ENCODE measurements at places on chromosomes 1 and 21.

DNA sequence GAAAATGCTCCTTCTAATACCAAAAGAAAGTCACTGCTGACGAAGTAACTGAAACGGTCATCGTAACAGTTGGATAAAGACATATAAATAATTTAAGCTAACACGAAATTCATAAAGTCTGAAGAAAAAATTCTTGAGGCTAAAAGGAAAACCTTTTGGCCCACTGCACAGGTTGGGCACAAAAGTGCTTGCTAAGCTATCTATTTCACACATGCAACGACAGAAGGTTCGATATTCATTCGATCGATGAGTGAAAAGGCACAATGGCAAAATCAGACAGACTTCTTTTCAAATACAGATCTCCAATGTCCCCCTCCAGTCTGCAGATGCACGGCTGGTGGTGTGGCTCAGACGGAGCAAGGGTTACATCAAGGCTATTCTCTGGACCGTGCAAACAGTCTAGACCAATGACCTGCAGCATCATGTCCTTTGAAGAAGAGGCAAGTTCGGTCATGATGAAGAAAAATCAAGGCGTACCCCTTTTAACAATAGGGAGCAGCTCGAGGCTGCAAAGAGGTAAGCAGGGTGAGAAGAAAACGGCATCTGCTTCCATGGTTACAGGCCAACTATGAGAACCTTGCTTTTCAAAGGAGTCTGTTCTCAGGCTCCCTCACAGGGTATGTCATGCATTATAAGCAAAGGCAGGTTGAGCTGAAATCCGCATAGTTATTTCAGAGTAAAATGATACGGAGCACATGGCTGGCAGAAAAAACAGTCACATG is 579.6 kb downstream of the USP25 start:
- no peak for DNase-seq

- DNase-seq = no peak
These were observed 163.7 kb downstream of the NTMT2 start for GRCh38 chr1:170309389-170310013.

- DNase-seq = no peak
These were observed 131.0 kb downstream of the ROR1 start for GRCh38 chr1:63904826-63905225.

DNA sequence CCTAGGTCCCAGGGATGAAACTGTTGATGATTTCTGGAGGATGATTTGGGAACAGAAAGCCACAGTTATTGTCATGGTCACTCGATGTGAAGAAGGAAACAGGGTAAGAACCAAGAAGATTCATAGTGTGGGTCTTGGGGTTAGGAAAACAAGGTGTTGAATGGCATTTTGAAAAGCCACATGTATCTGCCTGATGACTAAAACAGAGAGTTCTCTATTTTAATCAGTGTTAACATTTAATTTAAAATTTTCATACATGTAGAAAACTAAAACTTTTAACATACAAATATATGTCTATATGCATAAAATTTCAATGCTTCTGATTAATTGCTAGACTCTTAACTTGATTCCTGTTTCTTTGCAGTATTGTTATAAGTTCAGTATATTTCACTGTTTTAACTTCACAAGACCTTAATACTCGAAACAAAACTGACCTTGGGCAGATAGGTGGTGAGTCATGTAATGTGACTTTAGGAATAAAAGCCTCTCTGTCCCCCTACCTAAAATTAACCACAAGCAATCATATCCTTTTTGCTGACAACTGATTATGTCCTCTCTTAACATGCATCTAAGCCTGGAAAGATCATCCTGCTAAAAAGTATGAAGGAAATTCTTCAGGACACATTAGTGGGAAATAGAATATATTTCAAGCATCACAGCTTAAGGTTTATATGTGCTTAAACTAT is 95.6 kb downstream of the PTPRC start:
- no peak for DNase-seq

DNA sequence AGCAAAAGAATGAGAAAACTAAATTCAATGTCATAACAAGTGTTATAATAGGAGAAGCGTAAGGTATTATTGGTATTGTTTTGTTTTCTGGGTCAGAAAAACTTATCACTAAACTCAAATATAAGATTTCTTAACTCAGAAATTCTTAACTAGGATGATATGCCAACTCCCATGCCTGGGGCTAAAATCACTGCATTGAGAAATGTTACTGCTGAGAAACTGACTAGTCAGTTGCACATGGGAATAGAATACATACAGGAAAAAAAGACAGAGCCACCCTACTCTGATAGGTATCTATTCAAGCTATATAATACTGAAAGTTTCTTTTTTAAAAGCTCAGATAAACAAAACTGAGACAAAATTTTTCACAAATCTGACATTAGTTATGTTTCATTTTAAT is 56.3 kb downstream of the PRPF38A start:
- DNase-seq = no peak

- no peak for DNase-seq
These were observed 98.3 kb downstream of the PIGK start for GRCh38 chr1:77120950-77121349.

DNA sequence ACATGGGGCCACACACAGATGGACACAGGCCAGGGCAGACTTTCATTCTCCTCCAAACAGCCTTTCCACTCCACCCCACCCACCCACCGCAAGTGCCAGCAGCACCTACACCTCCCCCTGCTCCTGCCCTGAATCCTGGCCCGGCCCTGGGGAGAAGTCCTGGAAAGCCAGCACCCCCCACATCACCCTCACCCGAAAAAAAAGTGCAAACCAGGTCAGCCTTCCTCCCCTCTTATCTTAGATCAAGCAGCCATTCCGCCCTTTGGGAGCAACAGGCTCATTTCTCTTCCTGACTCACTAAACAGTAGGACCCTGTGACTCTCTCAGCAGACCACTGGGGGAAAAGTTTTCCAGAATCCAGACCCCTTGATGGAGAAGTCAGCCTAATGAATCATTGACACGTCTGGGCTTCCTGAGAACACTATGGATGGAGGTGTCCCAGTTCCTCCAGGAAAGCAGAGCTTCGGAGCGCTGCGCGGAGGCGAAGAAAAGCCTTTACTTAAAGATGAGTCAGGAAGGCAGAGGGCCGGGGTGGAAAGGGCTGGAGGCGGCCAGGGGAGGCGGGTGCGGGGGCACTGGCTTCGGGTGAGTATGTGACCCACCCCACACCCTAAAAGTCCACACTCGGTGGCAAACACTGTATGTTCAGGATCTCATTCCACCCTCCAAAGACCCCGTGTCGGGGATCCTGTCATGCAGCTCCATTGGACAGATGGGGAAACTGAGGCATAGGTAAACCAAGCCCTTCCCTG is 588.7 kb downstream of the MATN1 start:
- no peak for DNase-seq

- no peak for DNase-seq
These were observed 256.9 kb downstream of the PTBP2 start for GRCh38 chr1:96978444-96978843.

DNA sequence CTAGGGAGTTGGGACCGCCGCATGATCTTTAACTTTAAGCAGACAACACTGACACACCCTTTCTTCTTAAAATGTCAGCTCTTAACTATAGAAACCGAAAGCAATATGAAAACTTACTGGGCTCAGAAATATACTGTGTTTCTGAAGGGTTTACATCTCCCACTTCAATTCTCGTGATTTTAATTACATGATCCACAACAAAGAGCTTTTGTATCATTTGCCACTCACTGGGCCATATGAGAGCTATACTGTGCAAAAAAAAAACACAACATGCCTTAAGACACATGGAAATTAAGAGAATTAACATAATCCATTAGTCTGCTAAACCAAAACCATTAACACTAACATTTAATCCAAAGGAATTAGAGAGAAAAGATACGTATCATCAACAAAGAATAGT is 35.0 kb upstream of the RAP1GAP start:
- DNase-seq = no peak

DNA sequence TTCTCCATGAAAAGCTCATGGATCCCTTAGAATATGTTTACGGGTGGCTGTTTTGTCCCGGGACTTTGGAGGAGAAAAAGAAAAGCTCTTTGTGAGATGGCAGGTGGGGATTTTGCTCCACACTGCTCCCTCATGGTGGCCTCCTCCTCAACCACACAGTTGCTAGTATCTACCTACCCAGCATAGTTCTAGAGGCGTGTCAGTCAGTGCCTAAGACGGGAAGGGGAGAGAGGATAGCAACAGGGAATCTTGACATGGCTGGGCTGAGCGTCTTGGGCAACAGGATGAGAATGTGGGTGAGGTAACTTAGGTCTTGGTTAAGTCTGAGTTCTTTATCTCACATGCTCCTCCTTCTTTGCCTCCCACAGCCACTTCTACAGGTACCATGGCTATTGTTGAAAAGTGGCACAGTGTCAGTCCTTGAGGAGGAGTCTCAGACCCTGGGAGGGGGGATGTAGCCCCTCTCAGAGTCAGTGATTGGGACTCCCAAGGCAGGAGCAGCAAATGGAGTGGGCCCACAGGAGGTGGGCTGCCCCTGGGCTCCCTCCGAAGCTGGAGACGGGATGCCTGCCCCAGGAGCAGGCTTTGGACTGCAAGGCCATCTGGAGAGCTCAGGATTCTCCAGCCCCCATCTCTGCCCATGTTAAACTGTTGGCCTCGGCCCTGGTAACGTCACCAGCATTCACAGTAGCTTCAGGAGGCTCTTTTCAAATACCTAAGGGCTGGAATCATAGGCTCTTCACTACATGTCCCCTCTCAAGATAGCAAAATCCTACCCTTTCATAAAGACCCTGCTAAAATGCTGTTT is 75.4 kb downstream of the TENT5C start:
- DNase-seq = no peak

Data from tibial artery (tissue), 4 donors.